CD4-positive, alpha-beta memory T cell (primary cell): ENCODE measurements at places on chromosomes 1 and 21. TPM values are rescaled to one million over a fixed set of nuclear protein-coding genes. Genes with fewer than 3 reads are reported as not detected.

DNA sequence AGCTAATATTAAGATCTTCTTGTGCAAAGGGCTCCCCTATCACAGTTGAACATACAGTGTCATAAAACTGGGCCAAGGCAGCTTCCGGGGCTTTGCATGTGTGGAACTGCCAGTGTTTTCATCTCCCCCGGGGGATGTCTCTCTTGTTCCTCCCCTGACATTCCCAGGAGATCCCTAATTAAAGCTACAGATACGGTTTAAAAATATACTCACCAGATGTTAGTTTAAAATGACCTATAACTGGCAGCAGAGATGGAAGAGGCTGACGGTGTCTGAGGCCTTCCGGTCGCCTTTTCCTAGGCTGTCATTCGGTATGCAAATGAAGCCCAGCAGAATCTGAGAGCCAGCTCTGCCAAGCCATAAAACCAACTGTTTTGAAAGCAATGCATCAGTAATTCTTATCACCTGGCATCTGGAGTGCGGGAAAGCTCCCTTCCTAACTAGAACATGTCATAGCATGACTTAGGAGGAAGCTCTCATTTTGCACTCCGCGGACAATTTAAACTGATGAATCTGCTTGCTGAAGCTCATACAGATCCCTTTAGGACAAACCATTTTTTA lies 436.5 kb upstream of the VAMP3 start:
- H3K4me3 ChIP-seq: no peak overlapping the region
- no peak overlapping the region for H3K27ac ChIP-seq
- no peaks in the 10 kb centered on the region for H3K4me1 ChIP-seq
- H3K27me3 ChIP-seq: no peaks in the 10 kb centered on the region
- DNase-seq: no peak

GRCh38 chr1:26946270-26946669 lies 14.0 kb downstream of the KDF1 start:
- no peak for DNase-seq
- H3K36me3 ChIP-seq: peaks cover 38% of the 10 kb centered on the region
- H3K4me3 ChIP-seq: no peak overlapping the region
- no peak overlapping the region for H3K27ac ChIP-seq

GRCh38 chr21:14866859-14867765 lies 197.7 kb downstream of the NRIP1 start:
- no peaks in the 10 kb centered on the region for H3K36me3 ChIP-seq
- no peaks in the 10 kb centered on the region for H3K27me3 ChIP-seq
- H3K4me1 ChIP-seq: no peaks in the 10 kb centered on the region
- no peak overlapping the region for H3K27ac ChIP-seq
- DNase-seq: no peak
- no peak overlapping the region for H3K4me3 ChIP-seq

GRCh38 chr1:26890467-26890796 lies 349 bp upstream of the GPN2 start:
- H3K27me3 ChIP-seq: no peaks in the 10 kb centered on the region
- no peak for DNase-seq
- H3K27ac ChIP-seq: peak overlapping the region; percentile 93
- H3K36me3 ChIP-seq: peaks cover 53% of the 10 kb centered on the region
- peak overlapping the region; percentile 81 for H3K4me3 ChIP-seq
- H3K4me1 ChIP-seq: peaks cover 34% of the 10 kb centered on the region

DNA sequence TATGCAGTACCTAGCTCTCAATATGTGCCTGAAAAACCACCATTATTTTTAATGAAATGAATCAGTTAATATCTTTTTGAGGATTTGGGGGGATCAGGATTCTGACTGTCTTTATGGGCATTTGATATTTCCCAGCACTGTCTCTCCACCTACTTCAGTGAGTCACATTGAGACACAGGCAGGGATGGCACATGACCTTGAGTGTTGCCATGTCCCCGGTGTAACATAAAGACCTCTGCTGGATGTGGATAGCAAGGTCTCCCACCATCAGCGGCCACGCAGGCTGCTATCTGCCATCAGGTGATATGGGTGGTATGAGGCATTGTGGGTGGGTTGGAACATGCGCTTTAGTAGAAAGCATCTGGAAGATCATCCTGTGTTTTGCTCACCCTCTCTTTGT lies 103.2 kb downstream of the RGL1 start:
- H3K4me1 ChIP-seq: no peaks in the 10 kb centered on the region
- no peak overlapping the region for H3K27ac ChIP-seq
- H3K27me3 ChIP-seq: no peaks in the 10 kb centered on the region
- H3K36me3 ChIP-seq: no peaks in the 10 kb centered on the region
- H3K4me3 ChIP-seq: no peak overlapping the region
- DNase-seq: no peak

GRCh38 chr21:37742115-37742514 lies 174.1 kb downstream of the KCNJ6 start:
- no peak for DNase-seq
- no peaks in the 10 kb centered on the region for H3K27me3 ChIP-seq

- no peak for DNase-seq
- no peak overlapping the region for H3K4me3 ChIP-seq
- no peaks in the 10 kb centered on the region for H3K27me3 ChIP-seq
- H3K36me3 ChIP-seq: no peaks in the 10 kb centered on the region
Observed at GRCh38 chr1:242828828-242829227, 304.3 kb upstream of the PLD5 start.

DNA sequence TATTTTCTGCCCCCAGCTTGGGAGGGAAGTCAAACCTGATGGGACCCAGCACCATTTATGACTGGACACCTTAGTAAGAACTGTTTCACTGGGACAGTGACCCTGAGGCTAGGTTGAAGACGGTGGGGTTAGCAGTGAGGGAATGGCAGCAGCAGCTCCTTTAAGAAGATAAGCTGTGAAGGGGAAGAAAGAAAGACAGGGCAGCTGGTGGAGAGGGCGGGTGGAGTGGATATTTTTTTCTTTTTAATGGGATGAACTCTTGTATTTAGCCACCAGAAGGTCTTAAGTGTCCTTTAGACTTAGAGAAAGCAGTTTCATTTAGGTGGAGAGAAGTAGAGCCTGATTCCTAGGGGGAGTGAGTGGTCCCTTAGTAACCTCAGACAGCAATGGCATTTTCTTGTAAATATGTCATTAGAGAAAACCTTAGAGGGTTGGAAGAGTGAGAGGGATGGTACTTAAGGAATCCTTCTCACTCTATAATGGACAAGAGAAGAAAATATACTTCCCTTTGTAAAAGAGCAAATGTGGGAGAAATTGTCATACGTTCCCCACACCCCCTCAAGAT lies 187.5 kb downstream of the HHAT start:
- no peak for DNase-seq
- H3K4me3 ChIP-seq: no peak overlapping the region
- H3K36me3 ChIP-seq: no peaks in the 10 kb centered on the region
- no peaks in the 10 kb centered on the region for H3K27me3 ChIP-seq
- H3K27ac ChIP-seq: no peak overlapping the region

GRCh38 chr1:148160048-148160342 lies 7.9 kb upstream of the NBPF11 start:
- no peaks in the 10 kb centered on the region for H3K36me3 ChIP-seq
- no peaks in the 10 kb centered on the region for H3K27me3 ChIP-seq
- H3K27ac ChIP-seq: no peak overlapping the region

GRCh38 chr1:232538224-232538942 lies 91.5 kb downstream of the SIPA1L2 start:
- H3K4me3 ChIP-seq: no peak overlapping the region
- no peaks in the 10 kb centered on the region for H3K27me3 ChIP-seq
- H3K36me3 ChIP-seq: no peaks in the 10 kb centered on the region
- H3K27ac ChIP-seq: no peak overlapping the region

GRCh38 chr1:182244451-182244850 lies 147.1 kb downstream of the GLUL start:
- H3K4me1 ChIP-seq: peaks cover 12% of the 10 kb centered on the region
- no peaks in the 10 kb centered on the region for H3K27me3 ChIP-seq
- no peak for DNase-seq
- no peak overlapping the region for H3K27ac ChIP-seq
- H3K4me3 ChIP-seq: no peak overlapping the region
- H3K36me3 ChIP-seq: no peaks in the 10 kb centered on the region

Gene CD1E
- total RNA-seq: not detected

Gene PLA2G4A
- total RNA-seq: 0.32 TPM

Gene OXCT2
- 0.36 TPM for total RNA-seq

Gene SLC30A10
- not detected for total RNA-seq
